ENCODE measurements at places on chromosomes 7 and 10.

- peak; percentile 42 for DNase-seq
These were observed 37.8 kb downstream of the DNAJB12 start for GRCh38 chr10:72316748-72317435.

DNA sequence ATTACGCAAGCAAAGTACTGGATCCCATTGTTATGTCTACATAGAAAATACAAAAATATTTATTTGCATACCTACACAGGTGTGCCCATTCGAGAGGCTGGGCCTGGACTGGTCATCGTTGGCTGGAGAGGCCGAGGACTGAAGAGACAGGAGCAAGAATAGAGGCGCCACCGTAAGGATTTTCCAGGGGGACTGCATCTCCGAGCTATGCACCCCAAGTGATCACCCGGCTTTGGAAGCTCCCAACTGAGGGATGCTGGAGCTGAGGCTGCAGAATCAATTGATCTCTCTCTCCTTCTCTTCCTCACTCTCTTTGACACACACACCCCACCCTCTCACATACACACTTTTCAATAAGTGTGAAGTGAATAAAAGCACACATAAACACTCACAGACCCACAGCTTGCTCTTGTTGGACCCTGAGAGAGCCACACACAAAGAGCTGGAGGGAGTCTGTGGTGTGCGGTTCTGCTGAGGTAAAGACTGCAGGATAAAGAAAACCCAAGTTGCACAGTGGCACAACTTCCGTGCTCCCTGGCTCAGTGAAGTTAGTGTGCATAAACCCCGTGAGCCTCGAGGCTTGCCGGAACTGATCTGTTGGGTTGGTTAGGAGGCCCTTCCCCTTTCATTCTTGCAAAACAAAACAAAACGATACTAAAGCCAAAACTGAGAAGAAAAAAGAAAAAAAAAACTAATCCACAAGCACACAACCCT is at the start of gene AOAH:
Gene AOAH (minus strand): TSS at position 544 of the 714 bp plus-strand sequence. CDS start 346 bp downstream, at position 198.
- peak; percentile 87 for DNase-seq

- DNase-seq: no peak
These were observed 18.1 kb downstream of the KAZALD1 start for GRCh38 chr10:101079874-101080273.

DNA sequence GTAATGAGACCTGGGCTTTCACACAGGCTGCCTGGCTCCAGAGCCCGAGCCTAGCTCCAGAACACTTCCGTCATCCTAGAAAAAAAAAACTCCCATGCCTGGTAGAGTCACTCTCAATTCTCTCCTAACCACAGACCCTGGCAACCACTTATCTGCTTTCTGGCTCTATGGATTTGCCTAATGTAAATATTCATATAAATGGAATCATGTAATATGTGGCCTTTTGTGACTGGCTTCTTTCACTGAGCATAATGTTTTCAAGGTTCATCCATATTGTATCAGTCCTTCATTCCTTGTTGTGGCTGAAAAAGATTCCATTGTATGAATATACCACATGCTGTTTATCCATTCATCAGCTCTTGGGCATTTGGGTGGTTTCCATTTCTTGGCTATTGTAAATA is 167.7 kb upstream of the MKLN1 start:
- DNase-seq: no peak

DNA sequence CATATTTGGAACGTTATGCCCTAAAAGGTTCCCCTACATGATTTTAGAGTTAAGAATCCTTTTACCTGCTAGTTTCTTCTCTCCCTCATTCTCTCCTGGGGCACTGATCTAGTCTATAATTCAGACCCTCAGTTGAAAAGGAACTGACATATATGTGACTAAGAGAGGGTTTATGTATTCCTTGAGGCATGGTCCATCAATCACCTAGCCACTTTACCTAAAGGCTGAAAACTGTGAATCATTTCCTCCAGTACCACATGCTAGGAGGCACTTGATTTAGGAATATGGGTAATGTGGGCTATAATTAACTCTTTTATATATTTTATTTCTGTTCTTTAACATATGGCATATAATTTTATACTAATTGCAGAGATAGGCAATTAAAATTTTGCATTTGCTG is 303.5 kb downstream of the BBS9 start:
- DNase-seq: no peak

GRCh38 chr7:131555552-131556052 is 826 bp downstream of the PODXL start:
- no peak for DNase-seq

DNA sequence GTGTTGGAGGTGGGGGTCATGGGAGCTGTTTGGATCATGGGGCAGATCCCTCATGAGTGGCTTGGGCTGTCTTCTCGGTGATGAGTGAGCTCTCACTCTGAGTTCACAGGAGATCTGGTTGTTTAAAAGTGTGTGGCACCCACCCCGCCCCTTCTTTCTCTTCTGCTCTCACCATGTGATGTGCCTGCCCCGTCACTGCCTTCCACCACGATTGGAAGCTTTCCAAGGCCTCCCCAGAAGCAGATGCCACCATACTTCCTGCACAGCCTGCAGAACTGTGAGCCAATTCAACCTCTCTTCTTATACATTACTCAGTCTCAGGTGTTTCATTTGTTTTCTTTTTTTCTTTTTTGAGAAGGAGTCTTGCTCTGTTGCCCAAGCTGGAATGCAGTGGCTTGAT is 170.0 kb downstream of the PTPN20 start:
- DNase-seq: no peak

DNA sequence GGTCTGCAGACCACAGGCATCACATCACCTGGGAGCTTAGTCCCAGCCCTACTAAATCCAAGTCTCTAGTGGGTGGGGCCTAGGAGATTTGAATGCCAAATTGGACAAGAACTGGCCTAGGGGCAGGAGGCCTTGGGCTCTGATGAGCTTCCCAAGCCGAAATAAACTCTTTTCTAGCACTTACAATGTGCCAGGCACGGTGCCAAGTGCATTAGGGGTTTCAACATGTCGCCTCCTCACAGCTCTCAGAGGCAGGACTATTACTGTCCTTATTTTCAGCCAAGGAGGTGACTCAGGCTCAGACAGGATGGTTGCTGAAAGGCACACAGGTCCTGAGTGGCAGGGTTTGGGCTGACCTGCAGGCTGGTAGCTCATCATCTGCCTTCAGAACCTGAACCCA is 9.2 kb upstream of the CPA1 start:
- no peak for DNase-seq

GRCh38 chr7:98641646-98642500 is 24.8 kb downstream of the NPTX2 start:
- peak; percentile 1 for DNase-seq

DNA sequence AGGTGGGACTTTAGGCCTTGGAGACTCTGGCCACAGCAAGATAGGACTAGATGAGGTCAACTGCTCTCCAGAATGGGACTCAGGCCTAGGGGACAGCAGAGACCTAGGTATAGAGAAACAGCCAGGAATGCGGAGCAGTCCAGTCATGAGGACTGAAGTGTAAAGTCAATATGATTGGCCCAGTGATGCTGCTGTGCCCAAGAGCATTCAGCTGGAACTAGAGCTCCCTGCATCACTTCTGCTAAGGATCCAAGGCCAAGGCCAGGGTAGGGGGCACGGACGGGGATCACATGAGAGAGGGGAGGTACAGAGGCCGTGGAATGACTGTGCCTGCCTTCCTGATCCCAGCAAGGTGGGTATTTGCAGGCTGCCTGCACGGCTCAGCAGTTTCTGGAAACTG is 237.9 kb downstream of the FRMD4A start:
- no peak for DNase-seq

GRCh38 chr10:58585435-58585834 is 72.8 kb downstream of the BICC1 start:
- DNase-seq: no peak

Data from CD4-positive, alpha-beta T cell treated with Interleukin-4 for 4 hours (primary cell).